ENCODE measurements at places on chromosomes 16 and 17. TPM values are rescaled to one million over a fixed set of nuclear protein-coding genes. Genes with fewer than 3 reads are reported as not detected.

BRCA1 gene
- total RNA-seq, result 3.1 TPM

GRCh38 chr16:48561960-48562393 is 48.0 kb downstream of the N4BP1 start:
- no peak for DNase-seq
- no peaks in the 10 kb centered on the region for H3K27me3 ChIP-seq
- no peak overlapping the region for H3K4me3 ChIP-seq
- H3K4me1 ChIP-seq, result peaks cover 52% of the 10 kb centered on the region
- H3K36me3 ChIP-seq, result no peaks in the 10 kb centered on the region

NPW gene
- 9.2 TPM for total RNA-seq

- H3K36me3 ChIP-seq, result no peaks in the 10 kb centered on the region
- no peak overlapping the region for H3K27ac ChIP-seq
- no peak overlapping the region for H3K4me3 ChIP-seq
- H3K4me1 ChIP-seq, result no peaks in the 10 kb centered on the region
- no peak for DNase-seq
Observed at GRCh38 chr17:41315814-41316445, 420 bp upstream of the KRTAP17-1 start.

GRCh38 chr16:67246756-67247191 is 507 bp downstream of the FHOD1 start:
- H3K4me3 ChIP-seq, result peak overlapping the region; percentile 58
- peak overlapping the region; percentile 69 for H3K27ac ChIP-seq
- H3K27me3 ChIP-seq, result no peaks in the 10 kb centered on the region
- no peaks in the 10 kb centered on the region for H3K4me1 ChIP-seq
- peak; percentile 65 for DNase-seq

- H3K27me3 ChIP-seq, result no peaks in the 10 kb centered on the region
- peaks cover 37% of the 10 kb centered on the region for H3K4me1 ChIP-seq
- H3K36me3 ChIP-seq, result peaks cover 12% of the 10 kb centered on the region
- no peak for DNase-seq
- H3K4me3 ChIP-seq, result no peak overlapping the region
- peak overlapping the region; percentile 27 for H3K27ac ChIP-seq
Observed at GRCh38 chr16:8801701-8802100, 4.1 kb downstream of the PMM2 start.

CDH3 gene
- not detected for total RNA-seq
